ENCODE measurements at places on chromosomes 4 and X.
A peak's percentile ranks its signal among the peaks of the same experiment; 100 is the strongest.

DNA sequence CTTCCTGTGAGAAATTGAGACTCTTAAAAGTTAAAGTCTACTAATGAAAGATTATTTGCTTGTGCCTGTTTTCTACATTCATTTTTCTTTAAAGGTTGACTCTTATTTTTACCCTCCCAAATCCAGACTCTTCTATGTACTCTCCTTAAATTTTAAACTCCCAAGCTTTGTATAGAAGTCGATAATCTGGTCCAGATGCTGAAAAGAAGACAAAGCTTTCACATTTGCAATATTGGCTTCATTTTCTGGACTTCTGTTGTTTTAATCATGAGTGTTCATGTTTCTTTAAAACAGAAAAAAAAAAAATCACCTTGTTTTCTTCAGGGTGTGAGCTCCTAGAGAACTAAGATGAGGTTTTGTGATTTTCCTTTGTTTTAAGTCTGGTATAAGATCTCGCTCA, 53.2 kb upstream of the TBC1D14 start:
- DNase-seq, result no peak

DNA sequence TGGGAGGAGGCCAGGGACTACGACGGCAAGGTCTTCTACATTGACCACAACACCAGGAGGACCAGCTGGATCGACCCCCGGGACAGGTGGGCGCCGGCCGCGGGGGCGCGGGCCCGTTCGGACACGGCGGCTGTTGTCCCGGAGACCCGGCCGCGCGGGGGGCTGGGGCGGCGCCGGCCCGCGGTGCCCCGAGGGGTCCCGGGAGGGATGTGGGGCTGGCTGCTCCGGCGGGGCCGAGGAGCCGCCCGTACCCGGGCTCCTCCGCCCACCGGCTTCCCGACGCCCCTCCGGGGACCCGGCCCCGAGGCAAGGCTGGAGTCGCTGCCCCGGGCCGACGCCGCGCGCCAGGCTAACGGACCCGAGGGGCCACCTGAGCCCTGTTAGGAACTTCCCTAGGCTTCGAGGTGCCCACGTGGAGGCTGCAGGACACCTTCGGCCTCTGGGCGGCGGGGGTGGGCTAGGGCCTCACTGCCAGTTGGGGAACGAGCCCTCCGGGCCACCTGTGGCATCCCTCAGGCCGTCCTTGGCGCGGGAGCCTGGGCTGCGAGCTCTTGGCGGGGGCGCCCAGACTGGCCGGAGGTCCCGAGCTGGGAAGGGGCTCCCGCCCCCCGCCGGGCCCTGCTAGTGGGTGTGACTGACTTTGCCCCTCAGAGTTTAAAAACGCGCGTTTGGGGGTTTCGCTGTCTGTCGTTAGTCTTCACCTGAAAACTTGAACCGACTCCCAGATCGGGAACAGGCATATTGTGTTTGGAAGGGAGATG, 660 bp downstream of the WWC2 start:
- peak; percentile 53 for DNase-seq

- DNase-seq, result no peak
Observed at GRCh38 chr4:46856333-46856732, 52.7 kb downstream of the COX7B2 start.

DNA sequence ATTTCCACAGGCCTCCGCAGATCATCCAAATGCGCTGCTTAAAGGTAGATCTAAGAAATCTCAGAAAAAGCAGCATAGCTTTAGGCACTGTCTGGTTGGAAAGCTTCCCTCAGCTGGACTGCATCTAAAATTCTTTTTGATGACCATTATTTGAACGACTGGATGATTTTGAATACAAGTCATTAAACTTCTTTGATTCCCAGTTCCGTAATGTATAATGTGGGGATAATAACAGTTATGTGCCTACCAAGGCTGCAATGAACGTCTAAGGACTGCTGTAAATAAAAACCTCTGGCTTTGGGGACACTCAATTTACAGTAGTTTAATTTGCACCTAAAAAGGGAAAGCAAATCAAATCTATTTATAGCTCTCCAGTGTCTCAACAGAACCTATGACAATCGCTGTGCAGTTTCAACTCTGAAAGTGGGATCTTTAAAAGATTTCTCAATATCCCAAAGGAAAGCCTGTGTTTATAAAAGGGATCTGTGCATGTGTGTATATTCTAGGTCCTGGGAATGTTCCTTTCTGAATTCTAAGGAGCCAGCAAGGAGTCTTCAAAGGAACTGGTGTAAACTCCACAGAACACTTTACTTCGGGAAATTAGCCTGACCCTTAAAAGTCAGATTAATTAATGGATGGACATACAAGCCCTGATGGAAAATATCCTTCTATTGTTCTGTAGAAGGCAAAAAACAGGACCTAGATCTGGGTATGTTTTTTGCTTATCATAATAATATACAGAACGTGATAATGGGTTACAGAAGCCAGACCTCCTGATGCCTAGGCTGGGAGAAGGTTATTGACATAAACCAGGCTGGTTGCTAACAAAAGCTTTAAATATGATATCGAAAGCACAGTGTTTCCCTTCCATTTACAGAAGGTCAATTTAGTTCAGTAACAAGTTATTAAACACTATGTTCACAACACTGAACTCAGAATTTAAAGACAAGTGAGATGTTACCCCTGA, 53.4 kb downstream of the AFAP1 start:
- no peak for DNase-seq

DNA sequence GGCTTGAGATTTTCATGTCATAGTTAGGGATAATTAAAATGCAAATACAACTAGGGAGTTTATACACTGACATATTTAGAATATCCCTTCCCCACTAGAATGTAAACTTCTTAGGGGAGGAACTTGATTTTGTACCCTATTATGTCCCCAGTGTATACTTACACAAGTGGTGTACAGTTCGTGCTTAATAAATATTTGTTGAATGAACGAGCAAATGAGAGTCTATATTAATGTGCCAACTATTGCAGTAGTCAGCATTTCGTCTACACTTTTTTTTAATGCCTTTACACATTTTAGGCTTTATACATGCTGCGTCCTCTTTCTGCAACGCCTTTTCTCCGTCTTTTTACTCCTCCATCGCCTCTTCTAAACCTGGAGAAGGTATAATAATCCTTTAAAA, 8.4 kb upstream of the MOB1B start:
- no peak for DNase-seq

GRCh38 chr4:148255344-148255720, 186.9 kb downstream of the NR3C2 start:
- DNase-seq, result no peak

GRCh38 chr4:71389149-71389827, 50.5 kb downstream of the SLC4A4 start:
- DNase-seq, result no peak

DNA sequence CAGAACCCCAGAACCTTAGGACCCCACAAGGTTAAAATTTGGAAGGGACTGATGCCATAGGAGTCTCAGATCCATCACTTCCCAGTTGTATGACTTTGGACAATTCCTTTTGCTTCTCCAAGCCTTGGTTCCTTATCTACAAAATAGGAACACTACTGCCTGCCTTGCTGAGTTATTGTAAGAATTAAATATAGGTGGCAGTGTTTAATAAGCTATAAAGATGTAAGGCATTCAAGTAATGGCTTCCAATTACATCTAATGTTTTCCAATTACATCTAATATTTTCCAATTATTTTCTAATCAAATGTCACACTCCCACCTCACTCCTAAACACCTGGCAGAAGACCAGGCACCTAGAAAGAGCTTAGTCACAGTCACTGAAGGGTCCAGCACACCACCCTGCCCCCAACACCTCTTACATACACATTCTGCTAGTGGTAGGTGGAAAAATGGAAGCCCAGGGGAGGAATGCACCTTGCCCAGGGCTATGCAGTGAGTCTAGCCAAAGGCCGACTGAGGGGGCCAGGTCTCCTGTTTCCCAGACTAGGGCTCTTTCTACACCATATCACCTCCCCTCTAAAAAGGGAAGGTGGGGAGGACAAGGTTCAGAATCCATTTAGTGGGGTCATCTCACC, 24.5 kb upstream of the KDM5C start:
- no peak for DNase-seq

GRCh38 chr4:173025131-173025530, 143.5 kb upstream of the GALNT7 start:
- DNase-seq, result peak; percentile 87

DNA sequence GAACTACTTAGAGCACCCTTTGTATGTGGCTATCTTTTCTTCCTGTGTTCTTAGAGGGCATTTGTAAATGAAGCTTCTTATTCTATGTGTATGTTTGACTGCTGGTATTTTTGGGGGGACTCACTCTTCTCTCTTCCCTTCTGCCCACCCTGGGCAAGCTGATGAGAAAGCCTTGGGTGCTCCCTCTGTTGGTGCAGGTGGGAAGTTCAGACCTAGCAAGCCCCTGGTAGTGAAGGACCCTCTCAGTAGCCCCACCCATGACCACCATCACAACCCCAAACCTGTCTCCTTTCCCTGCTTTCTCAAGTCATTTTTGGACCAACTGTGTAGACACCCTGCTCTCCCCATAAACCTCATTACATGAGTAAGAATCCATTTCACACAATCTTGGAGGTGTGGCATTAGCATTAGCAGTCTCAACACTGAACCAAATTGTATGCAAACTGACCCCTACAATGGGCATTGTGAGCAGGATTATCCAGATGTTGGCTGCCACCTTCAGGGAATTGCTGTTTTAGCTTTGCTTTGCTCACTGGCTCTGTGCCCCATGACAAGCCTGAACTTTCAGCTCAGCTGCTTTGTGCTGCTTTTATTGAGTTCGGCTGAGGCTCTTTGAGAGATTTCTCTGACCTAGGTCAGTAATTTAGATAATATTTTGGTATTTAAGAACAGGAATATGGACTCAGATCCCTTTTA, 27.9 kb downstream of the TRIM61 start:
- DNase-seq, result no peak

- no peak for DNase-seq
Observed at GRCh38 chrX:130347321-130347720, 7.6 kb downstream of the SLC25A14 start.

- DNase-seq, result no peak
Observed at GRCh38 chr4:143586080-143586479, 72.6 kb downstream of the SMARCA5 start.

GRCh38 chr4:119209077-119209476, 3.4 kb upstream of the USP53 start:
- peak; percentile 26 for DNase-seq

- DNase-seq, result no peak
Observed at GRCh38 chr4:150211016-150211415, 132.8 kb downstream of the DCLK2 start.
